ENCODE measurements at places on chromosomes 4 and X.

DNA sequence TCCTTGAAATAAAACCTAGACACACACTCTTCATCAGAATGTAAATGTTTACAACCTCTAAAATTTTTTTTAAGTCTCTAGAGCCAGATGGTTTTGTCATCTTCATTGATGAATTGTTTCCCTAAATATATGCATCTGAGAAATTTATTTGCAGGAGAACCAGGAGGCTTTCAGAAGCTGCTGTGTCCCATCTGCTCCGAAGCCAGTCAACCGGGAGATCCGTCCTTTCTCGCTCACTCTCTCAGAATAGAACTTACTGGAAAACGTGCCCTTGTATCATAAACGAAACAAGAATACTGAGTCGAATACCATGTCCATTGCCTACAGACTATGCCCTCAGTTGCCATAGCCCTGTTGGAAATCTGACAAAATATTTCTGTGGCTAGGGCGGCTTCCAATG lies 103.5 kb downstream of the SLC34A2 start:
- DNase-seq, result no peak

- no peak for DNase-seq
Observed at GRCh38 chr4:19478791-19479190, 772.9 kb upstream of the SLIT2 start.

- DNase-seq, result no peak
Observed at GRCh38 chrX:111123606-111124179, 27.7 kb downstream of the PAK3 start.

DNA sequence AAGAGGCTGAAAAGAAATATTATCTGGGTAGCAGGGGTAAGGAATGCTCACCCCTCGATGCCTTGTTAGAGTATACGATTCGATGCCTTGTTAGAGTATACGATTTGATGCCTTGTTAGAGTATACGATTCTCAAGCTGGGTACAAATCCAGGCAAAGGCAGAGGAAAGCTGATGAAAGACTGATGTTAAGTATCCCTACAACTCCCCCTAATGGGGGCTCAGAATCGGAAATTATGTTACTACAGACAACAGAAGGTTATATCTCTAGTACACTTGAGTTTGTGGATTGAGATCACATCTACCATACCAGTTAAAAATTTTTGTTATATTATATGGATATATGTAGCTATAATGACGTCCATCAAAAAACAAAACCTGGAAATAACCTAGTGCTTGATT lies 4.8 kb downstream of the LRRC66 start:
- no peak for DNase-seq

GRCh38 chr4:70984106-70984505 lies 9.3 kb upstream of the DCK start:
- no peak for DNase-seq

DNA sequence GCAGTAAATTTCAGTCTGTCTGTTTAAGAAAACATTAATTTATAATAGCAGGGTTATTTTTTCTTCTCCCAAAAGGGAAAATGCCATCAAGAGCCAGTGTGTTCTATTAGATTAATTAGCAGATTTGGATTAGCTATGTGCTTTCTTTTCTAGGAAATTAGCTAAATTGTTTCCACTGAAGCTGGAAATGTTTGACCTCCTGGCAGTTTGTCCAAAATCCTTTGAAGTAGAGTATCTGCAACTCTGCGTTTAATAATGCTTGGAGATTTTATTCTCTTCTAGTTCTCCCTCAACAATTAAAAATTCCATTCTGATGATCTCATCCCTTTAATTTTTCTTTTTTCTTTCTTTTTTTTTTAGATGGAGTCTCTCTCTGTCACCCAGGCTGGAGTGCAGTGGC lies 27.1 kb upstream of the HOPX start:
- DNase-seq, result no peak

DNA sequence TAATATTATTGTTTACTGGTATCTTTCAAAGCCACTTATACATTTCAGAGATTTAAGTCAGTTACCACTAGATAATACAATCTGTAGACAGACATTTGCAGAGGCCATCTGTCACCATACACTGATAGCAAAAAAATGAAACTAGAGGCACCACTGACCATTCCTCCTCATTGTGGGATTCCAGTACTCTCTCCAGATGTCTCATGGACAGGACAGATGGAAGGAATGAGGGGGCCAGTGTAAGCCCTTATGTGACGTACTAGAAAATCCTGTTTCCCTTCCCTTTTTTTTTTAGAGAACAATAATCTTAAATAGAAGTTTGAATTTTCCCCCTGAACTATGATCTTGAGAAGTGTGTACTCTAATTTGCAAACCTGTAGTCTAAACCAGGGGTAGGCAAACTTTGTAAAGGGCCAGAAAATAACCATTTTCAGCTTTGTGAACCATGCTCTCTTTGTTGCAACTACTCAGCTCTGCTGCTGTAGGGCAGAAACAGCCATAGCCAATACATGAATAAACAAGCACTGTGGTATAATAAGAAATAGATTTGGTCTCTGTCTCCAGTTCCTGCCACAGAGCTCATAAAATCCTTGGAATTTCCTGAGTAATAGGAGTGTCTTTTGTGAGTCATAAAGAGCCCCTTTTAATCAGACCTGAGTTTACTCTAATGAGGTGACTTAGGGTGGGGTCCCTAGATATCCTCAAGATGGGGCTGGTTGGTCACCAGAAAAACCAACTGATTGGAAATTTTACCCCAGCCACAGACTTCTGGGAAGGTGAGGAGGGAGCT lies 90.4 kb downstream of the MOSPD2 start:
- no peak for DNase-seq

- no peak for DNase-seq
Observed at GRCh38 chr4:8516996-8517550, 63.1 kb upstream of the GPR78 start.

- no peak for DNase-seq
Observed at GRCh38 chr4:53711926-53712325, 120.6 kb upstream of the LNX1 start.

DNA sequence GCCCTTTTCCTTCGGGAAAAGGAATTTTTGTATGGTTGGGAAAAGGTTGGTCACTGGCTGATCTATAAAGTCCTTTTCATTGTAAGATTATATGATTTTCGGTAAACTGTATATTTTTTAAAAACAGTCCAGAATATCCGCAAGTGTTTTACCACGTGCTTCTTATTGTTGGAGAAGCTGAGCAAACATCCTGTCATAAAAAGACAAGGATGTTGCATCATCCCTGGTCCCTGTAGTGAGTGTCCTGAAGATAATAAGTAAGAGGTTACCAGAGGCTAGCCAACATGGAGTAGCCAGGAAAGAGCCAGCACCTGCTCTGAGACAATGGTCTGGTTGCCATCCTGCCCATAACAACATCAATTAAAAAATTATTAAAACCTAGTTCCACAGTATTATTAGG lies 5.1 kb downstream of the CXCL9 start:
- no peak for DNase-seq

DNA sequence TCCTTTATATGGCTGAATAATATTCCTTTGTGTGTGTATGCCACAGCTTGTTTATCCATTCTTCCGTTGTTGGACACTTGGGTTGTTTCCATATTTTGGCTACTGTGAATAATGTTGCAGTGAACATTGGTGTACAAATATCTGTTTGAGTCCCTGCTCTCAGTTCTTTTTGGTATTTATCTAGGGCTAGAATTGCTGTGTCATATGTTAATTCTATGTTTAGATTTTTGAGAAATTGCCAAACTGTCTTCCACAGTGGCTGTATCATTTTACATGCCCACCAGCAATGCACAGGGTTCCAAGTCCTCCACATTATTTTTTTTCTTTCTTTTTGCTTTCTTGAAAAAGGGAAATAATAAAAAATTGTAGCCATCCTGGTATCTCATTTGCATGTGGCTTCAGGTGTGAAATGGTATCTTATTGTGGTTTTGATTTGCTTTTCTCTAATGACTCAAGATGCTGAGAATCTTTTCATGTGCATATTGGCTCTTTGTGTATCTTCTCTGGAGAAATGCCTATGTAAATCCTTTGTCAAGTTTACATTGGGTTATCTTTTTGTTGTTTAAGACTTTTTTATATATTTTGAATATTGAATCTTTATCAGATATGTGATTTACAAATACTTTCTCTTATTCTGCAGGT lies 129.7 kb downstream of the RAPGEF2 start:
- no peak for DNase-seq

DNA sequence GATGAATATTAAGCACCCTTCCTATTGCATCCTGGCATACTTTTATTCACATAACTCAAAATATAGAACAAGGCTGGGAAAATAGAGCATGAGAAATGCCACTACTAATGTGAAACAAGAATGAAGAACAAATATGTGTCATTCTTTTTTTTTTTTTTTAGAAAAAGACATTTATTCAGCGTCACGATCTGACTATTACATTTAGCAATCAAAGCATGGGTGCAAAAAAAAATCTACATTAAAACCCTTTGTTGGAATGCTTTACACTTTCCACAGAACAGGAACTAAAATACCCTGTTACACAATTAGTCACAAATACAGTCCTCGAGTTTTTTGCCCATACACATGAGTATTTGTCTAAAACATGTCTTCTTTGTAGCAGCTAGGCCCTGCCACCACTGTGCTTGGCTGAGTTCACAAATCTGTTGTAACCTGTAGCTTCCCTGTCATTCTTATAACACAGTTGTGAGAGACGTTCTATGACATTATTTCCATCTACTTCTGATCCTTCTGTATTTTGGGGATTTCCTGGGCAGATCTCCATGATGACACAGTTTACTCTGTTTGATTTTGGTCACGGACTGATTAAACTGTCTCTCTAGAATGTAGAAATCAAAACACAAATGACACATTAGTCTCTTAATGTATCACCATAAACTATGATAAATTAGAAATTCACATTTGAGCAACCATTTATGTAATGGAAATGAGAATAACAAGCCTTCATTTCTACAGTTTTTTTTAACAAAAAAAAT lies 9.4 kb upstream of the TET2 start:
- no peak for DNase-seq

GRCh38 chr4:140764785-140765392 lies 8.7 kb upstream of the TBC1D9 start:
- no peak for DNase-seq

DNA sequence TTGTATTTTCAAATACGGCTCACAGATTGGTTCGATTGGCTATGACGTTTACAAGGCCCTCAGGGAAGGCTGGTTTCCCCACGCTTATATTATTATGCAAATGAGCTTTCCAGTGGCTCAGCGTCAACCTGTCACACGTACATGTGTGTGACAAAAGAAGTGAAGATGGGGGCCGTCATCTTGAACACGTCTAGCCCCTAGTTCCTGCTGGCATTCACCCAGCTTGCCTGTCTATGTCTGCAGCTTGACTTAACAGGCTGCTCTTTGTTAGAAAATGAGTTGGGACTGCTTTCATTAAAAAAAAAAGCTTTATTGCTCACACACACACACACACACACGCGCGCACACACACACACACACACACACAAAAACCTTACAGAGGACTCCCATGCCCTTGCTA lies 283.6 kb upstream of the CTSO start:
- DNase-seq, result no peak

- DNase-seq, result no peak
Observed at GRCh38 chrX:9539605-9540387, 74.9 kb downstream of the TBL1X start.

DNA sequence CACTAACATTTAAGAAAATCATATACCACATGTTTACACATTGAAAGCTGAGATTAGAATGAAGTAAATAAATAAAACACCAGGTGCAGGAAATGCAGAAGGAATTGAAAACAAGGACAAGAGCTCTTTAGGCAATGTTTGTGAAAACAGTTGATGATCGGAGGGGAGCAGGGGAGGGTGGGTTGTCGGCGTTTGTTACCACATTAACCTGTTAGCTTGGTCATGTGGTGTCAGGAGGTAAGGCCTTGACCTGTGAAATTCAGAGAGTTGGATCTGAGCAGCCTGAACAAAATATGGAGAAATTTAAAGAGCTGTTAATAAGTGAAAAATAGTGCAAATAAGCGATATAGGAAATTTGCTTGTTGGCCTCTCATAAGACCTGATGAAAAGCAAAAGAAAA lies 759.9 kb downstream of the PDHA2 start:
- DNase-seq, result no peak

GRCh38 chrX:151711787-151712186 lies 4.0 kb upstream of the FATE1 start:
- no peak for DNase-seq

GRCh38 chr4:107922486-107923473 lies 8.6 kb upstream of the CYP2U1 start:
- DNase-seq, result no peak

DNA sequence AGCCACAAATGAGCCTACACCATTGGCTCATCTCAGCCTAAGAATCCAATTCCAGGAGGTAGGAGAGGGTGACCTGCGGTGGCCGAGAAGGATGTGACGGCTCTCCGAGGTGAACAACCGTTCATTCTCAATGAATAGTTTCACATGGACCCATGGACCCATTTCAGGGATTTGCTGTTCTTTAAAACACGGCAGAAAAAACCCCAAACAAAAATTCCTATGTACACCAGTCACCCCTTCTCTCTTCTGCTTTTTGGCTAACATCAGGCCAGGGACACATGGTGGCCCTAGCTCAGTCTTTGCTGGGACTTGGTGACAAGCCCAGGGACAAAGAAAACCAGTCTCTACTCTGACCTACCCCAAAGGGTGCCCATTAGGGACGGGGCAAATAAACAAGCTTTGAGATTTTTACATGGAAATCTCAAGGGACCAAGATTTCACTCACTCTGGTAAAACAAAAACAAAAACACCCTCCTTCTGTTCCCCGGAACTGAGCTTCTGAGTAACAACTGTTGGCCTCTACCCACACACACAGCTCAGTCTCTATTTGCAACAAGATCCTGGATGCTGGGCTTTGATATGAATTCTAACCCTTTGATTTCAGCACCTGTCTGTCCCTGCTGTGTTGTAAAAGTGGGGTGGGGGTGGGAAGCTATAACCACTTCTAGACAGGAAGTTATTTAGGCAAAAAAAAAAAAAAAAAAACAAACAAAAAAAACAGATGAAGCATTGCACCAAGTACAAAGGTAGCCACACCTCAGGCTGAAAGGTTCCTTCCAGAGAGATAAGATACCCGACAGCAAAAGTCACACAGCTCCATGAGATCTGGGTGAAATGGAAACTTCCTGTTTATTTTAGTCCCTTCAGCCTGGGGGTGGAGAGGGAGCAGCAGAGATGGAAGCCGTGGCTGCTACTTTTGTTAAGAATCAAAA lies 49.0 kb downstream of the DDX3X start:
- DNase-seq, result no peak

DNA sequence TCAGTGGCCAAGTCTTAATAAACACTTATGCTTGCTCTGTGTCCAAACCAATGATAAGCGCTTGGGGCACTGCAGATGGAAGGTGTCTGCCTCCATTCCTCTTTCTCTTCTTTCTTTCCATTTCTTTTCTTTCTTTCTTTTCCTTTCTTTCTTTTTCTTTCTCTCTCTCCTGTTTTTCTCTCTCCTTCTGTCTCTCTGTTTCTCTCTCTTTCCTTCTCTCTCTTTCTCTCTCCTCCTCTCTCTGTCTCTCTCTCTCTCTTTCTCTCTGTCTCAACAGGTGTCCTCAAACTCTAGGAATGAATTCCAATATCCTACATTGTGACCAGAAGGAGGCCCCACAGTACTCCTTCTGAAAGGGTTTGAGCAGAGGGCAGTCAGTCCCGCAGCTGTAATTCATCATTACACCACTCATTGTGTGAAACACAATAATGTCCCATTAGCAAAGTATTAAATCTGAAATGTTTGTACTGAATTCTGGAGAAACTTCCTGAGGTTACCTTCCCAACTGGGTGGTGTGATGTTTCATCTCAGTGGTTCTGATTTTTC lies 66.5 kb upstream of the PAGE1 start:
- DNase-seq, result no peak

GRCh38 chr4:151429957-151430570 lies 21.1 kb downstream of the FHIP1A start:
- DNase-seq, result no peak

All from activated CD8-positive, alpha-beta memory T cell treated with anti-CD3 and anti-CD28 coated beads for 4 hours (primary cell).